ENCODE measurements at places on chromosomes 2 and 18.

DNA sequence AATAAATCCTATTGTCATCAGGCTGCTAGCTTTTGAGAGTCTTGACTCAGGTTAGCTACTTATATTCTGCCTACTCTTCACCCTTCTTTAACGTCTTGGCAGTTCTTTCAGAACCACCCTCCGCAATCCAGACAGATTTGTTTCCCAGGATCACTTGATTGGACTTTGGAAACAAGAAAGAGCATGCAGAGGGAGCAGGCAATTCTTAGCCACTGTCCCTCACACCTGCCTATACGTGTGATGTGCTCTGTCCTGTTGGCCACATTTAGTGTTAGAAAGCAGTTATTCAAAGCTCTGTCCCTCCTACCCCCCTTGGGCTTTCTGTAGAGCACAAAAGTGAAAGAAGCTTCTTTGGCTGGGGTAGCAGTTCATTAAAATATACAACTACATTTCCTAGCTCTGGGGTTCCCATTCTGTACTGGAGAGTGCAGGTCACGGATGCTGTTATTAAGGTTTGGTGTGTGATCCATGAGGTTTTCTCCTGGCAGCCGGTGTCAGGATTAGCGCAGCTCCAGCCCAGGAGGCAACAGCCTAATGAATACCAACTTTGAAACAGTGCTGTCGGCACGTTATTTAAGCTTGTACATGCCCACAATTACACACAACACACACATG is 6.3 kb downstream of the FZD5 start:
- DNase-seq = no peak

GRCh38 chr2:237686659-237687136 is 59.3 kb downstream of the LRRFIP1 start:
- DNase-seq = no peak

GRCh38 chr2:119692310-119692709 is 13.3 kb downstream of the TMEM177 start:
- no peak for DNase-seq

DNA sequence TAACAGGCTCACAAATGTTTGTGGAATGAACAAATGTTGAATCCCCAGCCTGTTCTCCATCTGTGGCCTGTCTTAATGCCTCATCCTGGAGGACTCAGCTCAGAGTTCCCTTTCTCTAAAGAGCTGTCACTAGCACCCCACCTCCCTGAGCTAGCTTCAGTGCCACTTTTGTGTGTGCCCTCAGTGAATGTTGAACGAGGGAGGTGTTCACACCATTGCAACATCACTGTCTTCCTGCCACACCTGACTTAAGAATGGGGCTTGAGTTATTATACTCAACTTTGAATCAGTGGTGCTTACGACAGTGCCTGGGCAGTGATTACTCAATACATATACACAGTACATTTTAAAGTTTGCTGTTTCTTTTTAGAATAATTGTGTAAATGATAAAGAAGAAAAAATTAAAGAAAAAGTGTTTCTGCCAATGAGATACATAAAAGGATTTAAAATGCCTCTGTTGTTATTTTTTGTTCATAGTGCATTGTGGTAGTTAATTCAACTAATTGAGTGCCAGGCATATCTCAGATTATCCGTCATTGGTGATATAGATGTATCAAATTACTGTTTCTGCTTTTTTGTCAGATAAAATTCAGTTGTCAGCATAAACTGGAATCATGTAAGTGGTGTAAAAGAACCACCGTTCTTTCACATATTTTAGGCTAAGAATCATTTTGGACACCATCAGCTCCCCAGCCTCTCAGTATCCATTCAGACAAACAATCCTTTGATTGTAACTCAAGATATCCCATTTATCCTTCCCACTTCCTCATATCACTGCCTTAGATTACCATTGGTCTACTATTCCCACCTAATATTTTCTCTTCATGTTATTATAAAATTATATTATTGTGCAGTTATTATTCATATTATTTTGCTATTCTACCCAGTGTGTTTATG is 304.7 kb downstream of the PTPRM start:
- no peak for DNase-seq

GRCh38 chr2:28633746-28634145 is 117.9 kb upstream of the PPP1CB start:
- no peak for DNase-seq

GRCh38 chr2:156334496-156335478 is 2.3 kb upstream of the NR4A2 start:
- DNase-seq = peak; percentile 66

- DNase-seq = no peak
These were observed 336.4 kb upstream of the EPHA4 start for GRCh38 chr2:221908518-221908917.

DNA sequence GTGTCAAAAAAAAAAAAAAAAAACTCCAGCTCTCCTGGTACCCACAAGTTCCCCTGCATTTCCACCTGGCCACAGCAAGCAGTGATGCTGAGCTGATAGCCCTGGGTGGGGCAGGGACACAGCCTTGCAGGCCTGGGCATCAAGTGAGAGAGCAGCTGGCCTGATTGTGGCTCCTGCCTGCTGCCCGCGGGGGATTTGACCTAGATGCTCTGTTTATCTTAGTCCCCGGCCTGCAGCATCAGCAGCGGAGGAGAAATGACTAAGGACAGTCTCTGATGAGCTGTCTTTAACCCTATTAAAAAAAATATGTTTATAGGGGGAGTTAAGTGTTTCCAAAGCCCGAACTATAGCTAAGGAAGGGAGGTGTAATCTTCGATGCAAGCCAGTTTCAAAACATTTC is 102.6 kb downstream of the MTCL1 start:
- no peak for DNase-seq

GRCh38 chr18:65255417-65255816 is 495.4 kb upstream of the CDH7 start:
- DNase-seq = no peak

GRCh38 chr2:169018390-169018789 is 12.7 kb downstream of the ABCB11 start:
- DNase-seq = no peak

DNA sequence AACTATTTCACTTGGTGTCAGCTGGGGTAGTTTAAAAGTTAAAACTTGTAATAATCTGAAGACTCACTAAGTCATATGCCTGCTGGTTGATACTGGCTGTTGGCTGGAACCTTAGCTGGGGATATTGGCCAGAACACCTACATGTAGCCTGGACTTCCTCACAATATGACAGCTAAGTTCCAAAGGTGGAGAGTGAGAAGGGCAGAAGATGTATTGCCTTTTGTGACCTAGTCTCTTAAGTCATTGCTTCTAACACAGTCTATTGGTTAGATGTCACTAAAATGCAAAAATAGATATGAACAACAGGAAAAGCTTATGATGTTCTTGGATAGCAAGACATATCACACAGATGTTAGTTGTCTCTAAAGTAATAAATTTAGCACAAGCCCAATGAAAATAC is 113.2 kb upstream of the CHAC2 start:
- no peak for DNase-seq

DNA sequence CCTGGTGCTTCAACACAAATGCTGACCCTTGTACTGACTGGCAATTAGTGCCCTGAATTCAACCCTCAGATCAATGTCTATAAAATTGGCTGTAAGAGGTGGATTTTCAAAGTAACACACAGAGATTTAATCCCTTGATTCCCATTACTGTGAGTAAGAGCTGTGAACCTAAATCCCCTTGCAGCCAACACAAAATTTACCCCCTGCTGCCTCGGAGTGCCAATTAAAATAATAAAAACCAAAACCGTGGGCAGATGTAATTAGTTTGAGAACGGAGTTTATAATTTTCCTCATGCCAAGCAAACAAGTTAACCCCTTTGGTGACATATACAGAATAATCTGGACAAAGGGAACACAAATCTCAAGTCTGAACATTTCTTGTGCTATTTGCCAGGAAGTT is 55.8 kb upstream of the REV1 start:
- no peak for DNase-seq

- no peak for DNase-seq
These were observed 19.9 kb upstream of the CAB39 start for GRCh38 chr2:230692760-230693159.

- no peak for DNase-seq
These were observed 282.1 kb upstream of the TRIB2 start for GRCh38 chr2:12434630-12435098.

GRCh38 chr2:111897630-111897923 is 830 bp upstream of the MERTK start:
- DNase-seq = no peak

DNA sequence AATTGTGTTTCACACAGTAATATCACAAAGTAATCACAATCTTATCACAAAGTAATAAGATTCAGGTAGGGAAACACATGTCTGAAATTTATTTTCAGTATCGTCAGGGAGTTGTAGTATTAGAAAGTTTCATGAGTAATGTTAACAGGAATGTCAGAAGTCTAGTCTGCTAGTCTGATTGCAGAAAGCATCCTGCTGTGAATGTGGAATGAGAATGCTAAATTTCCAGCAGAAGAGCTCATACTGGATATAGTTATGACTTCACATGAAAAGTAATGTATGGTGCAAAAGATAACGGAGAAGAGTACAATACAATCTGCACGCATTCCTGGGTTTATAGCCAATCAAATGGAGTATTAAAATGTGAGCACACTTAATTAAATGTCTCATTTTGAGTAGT is 494.7 kb upstream of the SETBP1 start:
- DNase-seq = no peak
